EH (cell line): ENCODE measurements at places on chromosomes 16 and 17.

DNA sequence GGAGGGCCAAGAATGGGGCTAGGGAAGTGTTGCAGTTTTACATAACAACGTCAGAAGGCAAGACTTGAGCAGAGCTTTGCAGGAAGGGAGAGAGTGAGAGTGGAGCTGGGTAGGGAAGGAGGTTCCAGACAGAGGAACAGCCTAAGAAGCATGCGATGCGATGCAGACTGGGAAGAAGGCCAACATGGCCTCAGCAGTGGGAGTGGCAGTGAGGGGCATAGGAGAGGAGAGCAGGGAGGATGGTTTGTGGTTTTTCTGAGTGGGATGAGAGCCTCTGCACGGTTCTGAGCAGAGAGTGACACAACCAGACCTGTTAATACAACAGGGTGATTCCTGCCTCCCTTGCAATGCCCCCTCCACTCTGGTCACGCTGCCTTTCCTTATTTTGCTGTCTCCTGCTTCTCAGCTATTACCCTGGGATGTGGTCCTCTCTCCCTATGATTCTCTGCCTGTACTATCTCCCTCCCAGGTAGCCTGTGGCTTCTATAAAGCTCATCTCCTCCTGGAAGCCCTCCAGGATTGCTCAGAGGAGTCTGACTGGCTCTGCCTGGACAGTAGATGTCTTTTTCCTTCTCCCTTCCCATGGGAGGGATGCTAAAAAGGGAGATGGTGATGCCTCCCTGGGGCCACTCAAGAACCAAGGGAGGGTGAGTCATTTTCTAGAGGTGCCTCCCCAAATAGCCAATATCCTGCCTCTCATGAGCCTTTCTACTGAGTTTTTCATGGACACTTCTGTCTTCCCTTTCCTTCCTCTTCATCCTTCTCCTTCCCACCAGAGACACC lies 38.7 kb upstream of the NGFR start:
- peak; percentile 90 for DNase-seq

GRCh38 chr17:49928126-49928800 lies 40.7 kb upstream of the DLX4 start:
- no peak for DNase-seq

DNA sequence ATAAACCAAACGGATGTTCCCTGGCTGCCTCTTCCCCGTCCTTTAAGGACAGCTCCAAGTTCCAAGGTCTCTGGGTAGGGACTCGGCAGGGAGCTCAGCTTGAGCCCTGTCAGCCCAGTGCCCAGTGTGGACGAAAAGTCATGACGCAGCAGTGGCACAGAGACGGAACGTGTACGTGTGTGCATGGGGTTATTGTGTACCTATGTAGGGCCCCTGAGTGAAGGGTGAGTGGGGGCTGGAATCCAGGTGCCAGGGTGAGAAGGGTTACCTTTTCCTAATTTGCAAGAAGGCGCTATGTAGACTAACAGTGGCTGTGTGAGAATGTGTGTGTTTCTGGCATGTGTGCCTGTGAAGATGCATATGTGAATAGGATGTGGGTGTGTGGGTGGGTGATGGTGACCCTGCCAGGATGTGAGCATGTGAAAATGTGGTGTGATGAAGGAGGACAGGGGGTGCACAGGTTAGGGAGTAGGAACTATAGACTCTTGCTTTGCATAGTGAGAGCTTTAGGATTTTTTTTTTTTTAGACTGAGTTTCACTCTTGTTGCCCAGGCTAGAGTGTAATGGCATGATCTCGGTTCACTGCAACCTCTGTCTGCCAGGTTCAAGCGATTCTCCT lies 6.0 kb downstream of the SCN4A start:
- DNase-seq = no peak

DNA sequence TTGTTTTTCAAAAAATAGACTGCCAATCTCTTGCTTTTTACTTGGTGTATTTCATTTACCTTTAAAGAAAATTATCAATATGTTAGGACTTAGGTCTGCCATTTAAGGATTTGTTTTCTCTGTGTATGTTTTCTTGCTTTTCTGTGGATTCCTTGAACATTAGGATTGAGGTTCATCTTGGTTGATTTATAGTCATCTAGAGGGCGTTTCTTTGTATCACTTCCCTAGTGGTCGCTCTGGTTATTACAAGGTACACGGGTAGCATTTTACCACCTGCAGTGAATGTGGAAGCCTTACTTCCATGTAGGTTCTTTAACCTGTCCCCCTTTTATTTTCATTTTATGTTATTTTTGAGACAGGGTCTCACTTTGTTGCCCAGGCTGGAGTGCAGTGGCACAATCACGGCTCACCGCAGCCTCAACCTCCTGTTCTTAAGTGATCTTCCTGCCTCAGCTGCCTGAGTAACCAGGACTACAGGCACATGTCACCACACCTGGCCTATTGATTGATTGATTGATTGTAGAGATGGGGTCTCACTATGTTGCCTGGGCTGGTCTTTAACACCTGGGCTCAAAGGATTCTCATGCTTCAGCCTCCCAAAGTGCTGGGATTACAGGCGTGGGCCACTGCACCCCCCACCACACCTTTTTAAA lies 35.2 kb upstream of the CBX4 start:
- peak; percentile 32 for DNase-seq

DNA sequence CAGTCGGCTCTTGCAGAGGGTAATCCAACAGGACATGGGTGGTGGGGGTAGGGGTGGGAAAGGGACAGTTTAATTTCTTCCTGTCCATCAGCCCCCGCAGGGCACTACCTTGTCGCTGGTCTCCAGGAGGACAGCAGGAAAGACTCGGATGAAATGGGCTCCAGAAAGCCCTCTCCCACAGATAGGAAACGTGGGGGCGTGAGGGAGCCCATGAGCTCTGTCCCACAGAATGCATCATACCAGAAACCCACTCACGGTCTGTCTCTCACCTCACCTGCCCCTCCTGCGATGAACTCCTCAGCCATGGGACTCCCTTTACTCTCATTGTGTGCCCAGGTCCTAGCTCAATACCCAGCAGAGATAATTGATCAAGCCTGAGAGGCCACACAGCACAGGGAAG lies 240.1 kb downstream of the GSG1L start:
- no peak for DNase-seq

- DNase-seq = no peak
Measured at GRCh38 chr16:57470711-57471110, 8.2 kb downstream of the POLR2C start.

DNA sequence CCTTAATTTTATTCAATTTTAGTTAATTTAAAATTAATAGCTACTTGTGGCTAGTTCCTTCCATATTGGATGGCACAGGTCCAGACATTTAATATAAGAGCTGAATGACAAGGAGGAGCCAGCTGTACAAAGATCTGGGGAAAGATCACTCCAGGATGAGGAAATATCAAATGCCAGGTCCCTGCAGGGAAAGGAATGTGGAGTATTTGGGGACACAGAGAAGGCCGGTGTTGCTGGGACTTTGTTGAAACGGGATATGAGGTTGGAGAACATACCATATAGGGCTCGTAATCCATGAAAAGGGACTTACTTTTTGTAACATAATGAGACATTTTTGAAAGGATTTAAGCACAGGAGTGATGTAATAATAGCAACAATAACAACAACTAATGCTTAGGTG lies 426.8 kb downstream of the HS3ST4 start:
- no peak for DNase-seq

GRCh38 chr17:31537565-31538011 lies 146.1 kb downstream of the RAB11FIP4 start:
- DNase-seq = peak; percentile 37

DNA sequence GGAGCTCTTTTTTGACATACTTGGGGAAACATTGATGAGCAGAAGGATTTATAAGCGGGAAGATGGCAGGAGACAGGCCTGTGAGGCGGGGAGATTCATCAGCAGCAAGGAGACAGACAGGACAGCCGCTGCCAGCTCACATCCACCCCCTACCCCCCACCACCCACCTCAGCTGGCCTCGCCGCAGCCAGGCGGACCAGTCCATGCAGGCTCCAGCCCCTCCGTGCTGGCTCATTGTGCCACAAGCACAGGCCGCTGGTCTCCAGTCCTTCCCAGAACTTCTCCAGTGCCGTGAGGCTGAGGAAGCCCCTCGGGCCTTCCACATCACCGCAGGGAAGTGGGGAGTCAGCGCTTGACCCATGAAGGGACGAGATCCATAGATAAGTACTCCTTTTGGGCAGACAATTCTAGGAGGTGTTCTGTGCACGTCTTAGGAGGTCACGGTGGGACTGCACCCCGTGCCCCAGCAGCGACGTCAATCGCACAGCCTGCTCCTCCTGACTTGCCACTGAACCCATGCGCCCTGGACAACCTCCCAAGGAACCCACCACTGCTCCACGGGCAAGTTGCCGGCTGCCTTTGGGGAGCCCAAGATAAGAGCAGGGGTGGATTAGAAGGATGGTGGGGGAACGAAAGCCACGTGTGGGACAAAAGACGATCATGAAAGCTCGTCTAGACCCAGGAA lies 323.6 kb downstream of the C16orf95 start:
- no peak for DNase-seq

DNA sequence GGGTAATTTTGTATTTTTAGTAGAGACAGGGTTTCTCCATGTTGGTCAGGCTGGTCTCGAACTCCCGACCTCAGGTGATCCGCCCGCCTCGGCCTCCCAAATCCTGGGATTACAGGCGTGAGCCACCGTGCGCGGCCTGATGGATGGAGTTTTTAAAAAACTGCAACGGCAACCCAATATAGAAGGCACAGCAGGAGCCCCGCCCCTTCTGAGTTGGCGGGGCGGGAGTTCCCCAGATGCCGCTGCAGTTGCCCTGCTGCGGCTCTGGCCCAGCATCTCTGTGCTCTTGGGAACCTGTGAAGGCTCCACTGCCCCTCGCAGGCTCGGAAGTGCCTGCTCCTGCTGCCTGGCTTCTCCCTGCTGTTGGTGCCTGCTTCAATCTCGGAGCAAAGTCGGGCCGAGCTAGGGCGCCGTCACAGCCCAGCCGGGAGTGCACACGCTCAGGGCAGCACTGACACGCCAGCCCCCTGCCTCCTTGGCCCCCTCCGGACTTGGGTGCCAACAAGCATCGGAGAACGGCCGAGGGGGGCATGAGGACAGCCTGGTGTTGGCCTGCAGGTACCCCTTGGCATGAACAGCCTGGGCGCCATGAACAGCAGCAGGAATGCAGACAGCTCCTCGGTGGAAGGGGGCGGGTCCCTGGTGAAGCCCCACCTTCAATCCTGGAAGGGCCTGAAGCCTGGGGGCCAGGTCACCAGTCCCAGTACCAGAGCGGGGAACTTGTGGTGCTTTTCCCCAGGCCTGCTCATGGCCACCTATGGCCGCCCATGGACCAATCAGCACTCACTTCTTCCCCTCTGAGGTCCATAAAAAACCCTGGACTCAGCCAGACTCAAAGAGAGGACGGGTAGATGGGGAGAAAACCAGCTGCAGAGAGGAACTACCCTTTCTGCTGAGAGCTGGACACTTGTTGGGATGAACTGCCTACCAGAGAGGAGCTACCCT lies 2.3 kb upstream of the NT5M start:
- peak; percentile 67 for DNase-seq
